Right forelimb (tissue), 1 donor: ENCODE measurements at places on chromosomes 6 and 20.

DNA sequence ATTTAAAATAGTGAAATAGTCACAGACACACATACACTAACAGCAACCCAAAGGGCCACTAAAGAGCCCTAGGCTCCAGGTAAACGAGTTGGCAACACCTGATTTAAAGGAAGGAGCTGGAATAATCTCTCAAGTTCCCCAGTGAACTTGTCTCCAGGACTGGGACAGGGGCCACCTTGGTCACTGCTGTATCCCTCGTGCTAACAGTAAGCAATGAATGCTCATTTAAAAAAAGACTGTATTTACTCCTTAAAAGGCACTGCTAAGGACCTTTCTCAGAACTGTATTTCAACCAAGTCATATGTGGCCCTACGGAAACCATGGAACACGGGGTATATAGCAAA, 1.3 kb downstream of the DIDO1 start:
- no peak for DNase-seq

DNA sequence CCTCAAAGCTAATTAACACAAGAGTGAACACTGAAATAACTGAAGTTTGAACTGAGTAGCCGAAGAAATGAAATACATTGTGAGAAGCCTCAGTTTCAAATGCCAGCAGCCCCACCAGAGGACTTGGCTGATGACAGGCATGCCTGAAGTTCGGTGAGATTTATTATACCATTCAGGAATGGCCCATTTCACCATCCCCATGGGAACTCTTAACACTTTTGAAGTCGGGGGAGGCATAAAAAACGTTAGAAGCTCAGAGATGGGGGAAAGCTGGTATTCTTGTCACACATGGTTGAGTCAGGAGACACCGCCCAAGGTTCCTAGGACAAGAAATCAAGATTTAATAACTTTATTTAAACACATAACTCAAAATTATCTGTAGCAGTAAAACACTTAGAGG, 17.6 kb upstream of the SLC22A3 start:
- no peak for DNase-seq

DNA sequence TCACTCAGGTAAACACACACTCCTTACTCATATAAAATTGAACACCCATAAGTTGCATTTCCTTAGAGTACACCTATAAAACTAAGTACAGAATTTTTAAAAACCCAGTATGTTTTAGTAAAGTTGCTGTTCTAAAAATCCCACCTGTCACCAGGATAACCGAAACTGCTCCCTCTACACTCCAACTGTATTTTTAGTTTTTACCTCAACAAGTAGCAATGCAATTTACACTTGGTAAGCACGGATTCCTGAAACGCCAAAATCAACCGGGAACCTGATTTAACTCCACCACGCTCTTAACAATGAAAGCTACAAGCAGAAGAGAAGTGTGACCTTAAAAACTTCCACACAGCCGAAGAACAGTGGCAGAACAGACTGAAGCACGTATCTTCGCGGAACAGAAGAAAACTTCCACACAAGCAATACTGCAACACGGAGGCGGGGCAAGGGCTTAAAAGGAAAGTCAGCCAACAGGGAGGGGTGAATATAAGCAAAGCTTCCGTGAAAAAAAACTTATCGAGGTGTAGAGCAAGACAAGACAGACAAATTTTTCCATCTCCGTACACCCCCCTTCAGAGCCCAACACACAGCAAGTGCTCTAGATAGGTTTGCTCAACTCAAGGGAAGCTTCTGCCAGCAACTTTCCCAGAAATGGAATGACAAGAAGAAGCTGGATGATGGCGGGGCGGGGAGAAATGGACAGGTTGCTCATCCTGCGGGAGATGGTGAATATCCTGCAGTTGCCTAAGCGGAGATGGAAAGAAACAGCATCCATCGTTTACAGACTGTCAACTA, 1.4 kb downstream of the STAU1 start:
- peak; percentile 66 for DNase-seq

DNA sequence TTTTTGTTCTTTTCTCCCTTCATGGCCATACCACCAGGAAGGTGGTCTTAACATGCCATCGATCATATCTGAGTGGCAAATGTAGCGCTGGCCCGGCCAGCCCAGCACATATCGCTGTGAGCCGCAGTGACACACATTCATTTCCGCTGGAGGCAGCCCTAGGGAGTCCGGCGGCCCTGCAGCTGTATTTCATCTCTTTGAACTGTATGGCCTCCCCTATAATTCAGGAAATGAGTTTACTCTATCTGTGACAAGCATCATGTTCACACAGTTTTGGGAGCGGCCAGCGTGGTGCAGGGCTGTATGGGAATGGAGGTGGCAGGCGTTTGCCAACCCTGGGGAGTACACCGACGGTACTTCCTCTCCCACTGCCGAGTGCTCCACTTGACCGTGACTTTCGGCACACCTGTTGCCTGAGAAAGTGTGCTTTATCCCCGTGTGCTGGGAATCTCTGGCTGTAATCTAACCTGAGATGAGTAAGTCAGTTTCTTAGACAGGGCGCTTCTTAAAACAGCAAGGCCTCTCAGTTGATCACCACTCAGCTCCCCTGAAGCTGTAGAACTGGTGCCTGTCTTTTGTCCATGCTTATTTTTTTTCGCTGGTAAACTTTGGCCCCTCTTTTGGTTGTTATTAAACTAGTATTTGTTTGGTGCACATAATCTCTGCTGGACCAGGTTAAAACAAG, 257.1 kb upstream of the TAB2 start:
- DNase-seq, result no peak

DNA sequence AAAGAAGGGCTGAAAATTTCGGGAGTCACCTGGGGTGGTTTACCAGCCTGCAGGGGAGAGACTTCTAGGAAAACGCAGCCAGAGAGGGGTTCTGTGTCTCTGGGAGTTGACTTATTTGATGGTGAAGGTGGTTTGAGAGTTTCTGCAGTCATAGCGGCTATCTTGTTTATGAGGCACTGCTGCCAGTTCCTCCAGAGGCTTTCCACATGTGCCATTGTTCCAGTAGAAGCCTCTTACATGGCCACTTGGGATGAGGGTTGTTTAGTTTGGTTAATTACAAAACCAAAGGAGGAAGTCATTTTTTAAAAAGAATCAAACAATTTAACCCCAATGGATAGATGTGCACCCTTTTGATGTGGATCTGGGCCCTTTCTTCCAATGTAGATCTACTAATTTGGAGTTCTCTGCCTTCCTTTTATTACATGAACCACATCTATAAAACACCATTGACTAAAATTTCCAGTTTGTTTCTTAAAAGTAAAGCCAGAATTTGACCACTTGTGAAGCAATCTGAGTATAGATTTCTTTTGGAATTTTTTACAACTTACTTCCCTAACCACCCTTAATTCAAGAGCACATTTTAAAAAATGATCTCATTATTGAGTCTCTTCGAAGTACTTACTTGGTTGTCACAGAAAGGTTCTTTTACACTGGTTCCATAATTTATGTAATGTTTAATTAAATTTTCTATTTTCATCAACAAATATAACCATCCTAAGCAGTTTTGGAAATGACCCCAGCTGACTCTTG, 97.6 kb downstream of the TCP11 start:
- DNase-seq, result no peak

GRCh38 chr6:98794307-98794842, 40.0 kb upstream of the POU3F2 start:
- DNase-seq, result no peak

- no peak for DNase-seq
Observed at GRCh38 chr6:37826188-37826587, 6.7 kb downstream of the ZFAND3 start.

- DNase-seq, result no peak
Observed at GRCh38 chr6:151498327-151498726, 4.5 kb downstream of the CCDC170 start.

DNA sequence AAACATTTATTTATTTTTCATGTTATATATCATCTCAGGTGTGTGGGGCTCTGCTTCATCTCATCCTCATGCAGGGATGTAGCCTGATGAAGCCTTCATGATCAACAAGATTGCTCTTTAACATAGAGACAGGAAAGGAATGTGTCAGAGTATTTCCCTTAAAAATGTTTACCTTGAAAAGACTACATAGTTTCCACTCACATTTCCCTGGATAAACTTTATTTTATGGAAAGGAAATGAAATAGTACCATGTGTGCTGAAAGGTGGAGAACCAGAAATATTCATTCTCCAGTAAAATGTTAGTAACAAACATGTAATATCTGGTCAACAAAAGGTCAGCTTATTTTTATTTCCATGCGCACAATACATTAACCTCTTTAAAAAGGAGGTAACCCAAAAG, 155.8 kb downstream of the GRM1 start:
- no peak for DNase-seq

- DNase-seq, result no peak
Observed at GRCh38 chr6:53325785-53326184, 23.0 kb downstream of the ELOVL5 start.

- no peak for DNase-seq
Observed at GRCh38 chr20:32443386-32443974, 85.3 kb downstream of the ASXL1 start.

DNA sequence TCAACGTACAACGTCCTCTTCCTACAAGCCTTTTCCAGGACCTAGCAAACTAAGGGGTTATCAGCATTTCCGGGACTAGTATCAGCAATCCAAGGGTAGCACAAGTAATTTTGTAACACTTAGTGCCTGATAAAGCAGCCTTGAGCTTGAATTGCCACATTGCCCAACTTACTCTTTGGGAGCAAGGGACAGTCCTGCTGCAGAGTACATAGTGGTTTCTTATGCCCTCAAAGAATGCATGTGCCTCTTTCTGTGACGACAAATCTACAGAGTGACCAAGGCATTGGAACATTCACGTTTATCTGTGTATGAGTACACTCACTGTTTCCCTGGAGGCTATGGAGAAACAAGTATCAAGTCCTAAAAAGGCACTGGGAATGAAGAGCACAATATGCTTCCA, 3.2 kb upstream of the ID4 start:
- no peak for DNase-seq

- no peak for DNase-seq
Observed at GRCh38 chr20:51184289-51184688, 161.4 kb upstream of the KCNG1 start.

DNA sequence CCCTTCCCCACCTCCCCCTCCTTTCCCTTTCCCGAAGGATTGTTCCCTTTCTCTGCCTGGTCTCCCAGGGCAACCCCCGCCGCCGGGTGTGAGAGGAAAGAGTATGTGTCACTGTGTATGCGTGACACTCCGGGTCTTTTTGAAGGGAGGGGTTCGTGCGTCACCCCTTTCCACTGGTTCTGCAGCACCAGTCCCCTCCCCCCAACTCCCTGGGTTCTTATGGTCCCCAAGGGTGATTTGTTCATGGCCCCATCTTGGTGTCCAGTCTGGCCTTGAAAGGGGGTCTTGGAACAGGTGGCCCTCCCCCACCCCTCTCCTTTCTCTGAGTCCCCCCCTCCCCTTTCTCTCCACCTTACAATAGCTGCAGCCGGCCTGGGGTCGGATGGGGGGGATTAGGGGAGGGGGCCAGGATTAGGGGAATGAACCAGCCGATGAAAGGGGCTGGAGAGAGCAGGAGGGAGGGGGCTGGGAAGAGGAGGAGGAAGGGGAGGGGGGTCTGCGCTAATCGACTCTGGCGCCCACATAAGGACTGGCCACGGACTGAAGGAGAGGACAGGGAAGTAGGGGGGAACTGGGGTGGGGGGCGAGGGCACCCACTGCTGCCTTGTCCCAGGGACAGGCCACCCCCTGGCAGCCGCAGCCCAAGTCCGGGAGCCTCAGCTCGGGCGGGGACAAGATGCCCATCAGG, 1.3 kb upstream of the RING1 start:
- DNase-seq, result peak; percentile 43

GRCh38 chr6:13053006-13053461, 275.3 kb downstream of the TBC1D7 start:
- DNase-seq, result no peak

DNA sequence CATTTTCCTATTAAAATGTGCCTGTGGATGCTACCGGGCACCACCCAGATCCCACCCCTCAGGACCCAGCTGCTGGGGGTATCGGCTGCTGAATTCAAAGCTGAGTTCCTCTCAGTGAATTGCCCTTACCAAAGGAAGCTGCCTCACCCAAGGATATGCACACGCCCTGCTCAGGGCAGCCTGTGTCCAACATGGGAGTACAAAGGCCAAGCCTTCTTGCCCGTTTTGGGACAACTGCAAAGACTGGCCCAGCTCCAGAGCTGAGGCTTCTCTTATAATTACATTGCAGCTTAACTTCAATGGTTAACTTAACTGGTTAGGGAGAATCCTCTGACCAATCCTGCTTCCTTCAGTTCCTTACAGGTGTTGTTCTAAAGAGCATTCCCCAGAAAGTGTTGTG, 19.8 kb upstream of the FANCE start:
- no peak for DNase-seq

DNA sequence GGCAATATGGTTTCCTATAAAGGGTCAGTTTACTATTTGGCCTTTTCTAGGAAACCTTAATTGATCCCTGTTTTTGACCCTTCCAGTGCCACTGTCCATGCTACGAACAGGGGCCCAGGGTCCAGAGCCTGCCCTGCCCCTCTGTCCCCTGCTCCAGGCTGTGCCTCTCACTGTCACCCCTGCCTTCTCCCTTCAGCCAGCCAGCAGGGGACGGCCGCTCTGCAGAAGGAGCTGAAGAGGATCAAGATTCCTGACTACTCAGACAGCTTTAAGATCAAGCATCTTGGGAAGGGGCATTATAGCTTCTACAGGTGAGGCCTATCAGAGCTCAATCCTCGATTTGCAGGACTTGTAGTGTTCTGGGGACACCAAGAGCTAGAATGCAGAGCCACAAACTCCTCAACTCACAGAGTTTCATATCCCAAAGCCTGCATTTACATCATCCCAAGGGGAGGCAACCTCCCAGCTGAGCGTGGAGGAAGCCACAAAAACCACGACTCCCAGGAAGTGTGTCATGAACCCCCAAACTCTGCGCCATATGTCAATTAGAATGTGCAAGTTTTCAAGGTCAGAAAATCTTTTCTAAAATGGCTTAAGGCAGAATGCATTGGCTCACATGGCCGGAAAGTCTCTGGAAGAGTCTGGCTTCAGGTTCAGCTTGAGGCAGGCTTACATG, 3.6 kb downstream of the BPI start:
- DNase-seq, result no peak

GRCh38 chr6:32195652-32195901, 3.1 kb upstream of the GPSM3 start:
- DNase-seq, result peak; percentile 100

- no peak for DNase-seq
Observed at GRCh38 chr20:57806975-57807374, 97.2 kb upstream of the PMEPA1 start.

- DNase-seq, result no peak
Observed at GRCh38 chr20:35059612-35060011, 33.0 kb downstream of the TRPC4AP start.

DNA sequence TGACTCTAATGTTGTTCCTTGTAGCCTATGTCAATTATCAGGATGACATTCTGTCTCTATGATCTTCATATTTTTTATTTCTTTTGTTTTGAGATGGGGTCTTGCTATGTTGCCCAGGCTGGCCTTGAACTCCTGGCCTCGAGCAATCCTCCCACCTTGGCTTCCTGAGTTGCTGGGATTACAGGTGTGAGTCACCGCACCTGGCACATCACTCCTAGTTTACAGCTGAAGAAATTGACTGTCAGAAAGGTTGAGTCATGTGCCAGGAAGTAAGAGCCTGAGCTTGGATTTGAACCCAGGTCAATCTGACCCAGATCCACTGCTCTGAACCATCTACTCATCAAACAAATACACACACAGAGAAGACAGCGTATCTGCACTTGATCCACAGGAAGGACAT, 14.4 kb downstream of the PPP1R3G start:
- no peak for DNase-seq

- peak; percentile 61 for DNase-seq
Observed at GRCh38 chr20:42179768-42180167, 561.6 kb upstream of the CHD6 start.

GRCh38 chr6:128759901-128760300, 123.0 kb upstream of the LAMA2 start:
- DNase-seq, result no peak

- DNase-seq, result no peak
Observed at GRCh38 chr6:100833972-100834574, 47.1 kb downstream of the ASCC3 start.
